Activated CD8-positive, alpha-beta memory T cell treated with anti-CD3 and anti-CD28 coated beads for 24 hours (primary cell): ENCODE measurements at places on chromosomes 1 and 21.

- no peak for DNase-seq
Measured at GRCh38 chr1:53112271-53112774, 30.1 kb downstream of the SLC1A7 start.

GRCh38 chr1:2535455-2535854, 5.4 kb upstream of the HES5 start:
- no peak for DNase-seq

GRCh38 chr1:219296430-219297355, 123.0 kb downstream of the LYPLAL1 start:
- DNase-seq: no peak

- no peak for DNase-seq
Measured at GRCh38 chr1:107378426-107378825, 237.6 kb downstream of the NTNG1 start.

- DNase-seq: no peak
Measured at GRCh38 chr1:164780111-164780812, 221.3 kb downstream of the PBX1 start.

DNA sequence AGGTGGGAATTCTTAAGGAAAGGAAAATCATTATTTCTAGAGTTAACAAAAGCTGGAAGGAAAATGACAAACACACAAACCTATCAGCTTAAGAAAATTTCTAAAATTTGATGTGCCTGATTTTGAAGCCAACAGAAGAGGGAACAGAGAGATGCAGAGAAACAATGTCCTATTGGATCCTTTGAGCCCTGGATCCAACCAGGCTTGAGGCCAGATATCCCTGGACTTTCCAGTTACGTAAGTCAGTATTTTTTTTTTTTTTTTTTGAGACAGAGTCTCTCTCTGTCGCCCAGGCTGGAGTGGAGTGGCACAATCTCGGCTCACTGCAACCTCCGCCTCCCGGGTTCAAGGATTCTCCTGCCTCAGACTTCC, 648.9 kb downstream of the KIF26B start:
- DNase-seq: no peak

DNA sequence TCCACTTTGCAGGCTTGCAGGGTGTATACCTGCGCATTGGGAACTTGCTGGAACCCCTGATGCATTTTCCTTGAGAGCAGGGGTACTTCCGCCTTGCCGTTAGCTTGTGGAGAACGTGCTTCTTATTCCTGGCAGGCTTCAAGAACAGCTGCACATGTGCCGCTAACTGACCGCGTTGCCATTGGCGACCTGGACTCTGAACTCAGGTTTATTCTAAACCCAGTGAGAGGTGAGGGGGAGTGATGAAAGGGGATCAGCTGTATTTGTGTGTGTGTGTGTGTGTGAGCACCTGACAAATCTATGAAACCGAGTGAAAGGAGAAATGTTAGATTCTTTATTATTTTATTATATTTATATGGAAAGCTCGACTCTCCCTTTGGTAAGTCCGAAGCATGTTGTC, 128.6 kb downstream of the HUNK start:
- DNase-seq: no peak

DNA sequence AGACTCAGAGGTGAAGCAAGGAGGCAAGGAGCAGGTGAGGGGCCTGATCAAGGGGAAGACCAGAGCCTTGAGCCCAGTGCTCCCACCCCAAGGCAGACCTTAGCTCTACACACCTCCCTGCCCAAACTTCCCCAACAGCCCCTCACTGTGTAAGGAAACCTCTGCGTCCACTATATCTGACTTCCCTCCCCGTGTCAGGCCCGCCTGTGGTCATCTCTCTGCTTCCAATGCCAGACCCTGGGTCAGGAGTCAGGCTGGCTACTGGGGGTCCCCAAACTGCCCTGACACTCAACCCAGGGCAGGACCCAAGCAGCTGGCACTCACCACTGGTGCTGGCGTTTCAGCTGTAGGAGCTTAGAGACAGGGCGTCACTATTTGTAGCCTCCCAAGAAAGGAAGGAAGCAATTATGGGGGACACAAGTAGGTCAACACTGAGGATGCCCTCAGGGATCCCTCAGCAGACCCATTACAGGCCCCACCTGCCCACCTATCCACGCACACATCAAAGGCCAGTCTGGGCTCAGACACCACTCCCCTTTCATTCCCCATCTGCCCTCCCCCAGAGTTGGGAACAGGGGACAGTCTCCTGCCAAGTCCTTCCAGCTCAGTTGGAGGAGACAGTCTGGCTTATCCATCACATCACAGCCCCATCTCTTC, 811 bp upstream of the S100A3 start:
- DNase-seq: no peak

- no peak for DNase-seq
Measured at GRCh38 chr1:228341814-228342626, 64.6 kb downstream of the TRIM11 start.

- no peak for DNase-seq
Measured at GRCh38 chr1:75310067-75310466, 175.9 kb downstream of the LHX8 start.

DNA sequence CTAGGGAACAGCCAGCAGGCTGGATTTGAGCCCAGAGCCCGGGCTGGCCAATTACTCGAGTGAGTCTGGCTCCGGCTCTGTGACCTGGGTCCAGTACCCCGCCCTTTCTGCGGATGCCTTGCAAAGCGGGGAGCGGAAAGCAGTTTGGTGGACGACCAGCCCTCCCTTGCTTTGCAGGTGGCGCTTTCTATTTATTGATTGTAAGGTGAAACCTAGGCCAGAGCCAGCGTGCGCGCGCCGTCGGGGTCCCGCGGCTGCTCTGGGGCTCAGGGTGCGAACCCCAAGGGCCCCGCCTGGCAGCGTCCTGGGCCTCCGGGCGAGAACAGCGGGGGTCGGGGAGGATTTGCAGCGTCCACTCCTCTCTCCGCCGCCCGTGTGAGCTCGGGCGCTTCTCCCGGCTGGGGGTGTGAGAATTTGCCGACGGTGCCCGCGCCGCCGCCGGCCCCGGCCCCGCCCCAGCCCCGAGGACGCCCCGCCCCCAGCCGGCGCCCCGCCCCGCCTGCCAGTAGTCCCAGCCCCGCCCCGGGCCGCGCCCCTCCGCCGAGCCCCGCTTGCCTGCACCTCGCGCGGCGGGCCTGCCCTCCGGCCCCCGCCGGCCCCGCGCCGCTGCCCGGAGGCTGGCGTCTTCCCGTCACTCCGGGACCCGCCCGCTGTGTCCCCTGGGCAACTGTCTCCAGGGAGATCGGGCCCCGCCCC, 37.6 kb downstream of the PIK3CD start:
- peak; percentile 91 for DNase-seq

GRCh38 chr21:15732996-15733329, 3.2 kb downstream of the USP25 start:
- no peak for DNase-seq

GRCh38 chr21:40678681-40679284, 168.2 kb downstream of the DSCAM start:
- DNase-seq: no peak

- peak; percentile 62 for DNase-seq
Measured at GRCh38 chr1:22141554-22142314, 1.2 kb downstream of the WNT4 start.

DNA sequence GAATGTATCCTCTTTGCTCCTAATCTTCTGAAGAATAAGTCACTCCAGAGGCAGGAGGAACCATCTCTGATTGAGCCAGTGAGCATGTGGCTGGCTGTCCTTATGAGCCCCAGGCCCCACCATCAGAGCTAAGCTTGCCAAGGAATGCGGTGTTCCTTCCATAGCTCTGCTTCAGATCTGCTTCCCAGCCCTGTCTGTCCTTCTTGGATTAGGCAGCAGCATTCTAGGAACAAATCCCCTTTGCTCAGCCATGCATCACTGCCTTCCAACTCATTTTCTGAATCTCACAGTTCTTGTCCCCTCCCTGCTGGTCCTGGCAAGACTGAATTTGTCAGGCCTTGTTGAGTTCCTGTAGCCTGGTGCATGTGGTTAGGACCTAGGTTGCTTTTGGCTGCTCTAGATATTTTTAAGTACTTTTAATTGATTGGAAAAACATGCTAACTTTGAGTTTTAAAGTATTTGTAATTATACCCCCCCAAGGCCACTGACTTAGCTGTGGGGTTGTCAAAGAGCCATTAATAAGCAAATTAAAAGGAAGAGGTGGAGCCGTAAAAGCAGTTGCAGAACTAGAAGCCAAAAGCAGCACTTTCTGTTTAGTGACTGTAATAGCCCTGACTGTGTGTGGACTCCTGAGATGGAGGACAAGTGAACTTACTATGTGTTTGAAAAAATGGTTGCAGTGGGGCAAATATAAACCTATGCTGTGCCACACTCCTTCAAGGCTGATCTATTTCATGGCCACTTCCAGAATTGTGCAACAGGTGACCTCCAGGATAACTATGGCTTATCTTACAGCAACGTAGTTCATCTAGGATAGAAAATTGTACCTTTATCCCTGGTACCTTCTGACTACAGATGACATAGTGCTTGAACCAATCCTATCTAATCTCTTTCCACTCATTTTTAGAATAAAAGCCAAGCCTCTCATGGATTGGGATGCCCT, 61.3 kb upstream of the BACH1 start:
- no peak for DNase-seq

GRCh38 chr1:158604968-158605367, at the start of gene OR10Z1:
Gene OR10Z1, plus strand, starts transcription at chr1:158605268. Its CDS starts 1,171 bp downstream, at chr1:158606439.
- DNase-seq: no peak

- no peak for DNase-seq
Measured at GRCh38 chr1:8019229-8019620, 6.9 kb downstream of the ERRFI1 start.

- no peak for DNase-seq
Measured at GRCh38 chr1:40350391-40350790, 23.1 kb upstream of the SMAP2 start.

- no peak for DNase-seq
Measured at GRCh38 chr1:87129038-87129437, 199.6 kb upstream of the LMO4 start.

- DNase-seq: peak; percentile 59
Measured at GRCh38 chr1:165928075-165928731, 100.8 kb downstream of the UCK2 start.

- no peak for DNase-seq
Measured at GRCh38 chr1:88890791-88891317, 513 bp downstream of the GTF2B start.
